ENCODE measurements at places on chromosomes 1 and 21. TPM values are rescaled to one million over a fixed set of nuclear protein-coding genes. Genes with fewer than 3 reads are reported as not detected.

- H3K27ac ChIP-seq, result no peak overlapping the region
- DNase-seq, result no peak
- no peaks in the 10 kb centered on the region for H3K36me3 ChIP-seq
Observed at GRCh38 chr1:27060891-27061290, 48.2 kb upstream of the TENT5B start.

DNA sequence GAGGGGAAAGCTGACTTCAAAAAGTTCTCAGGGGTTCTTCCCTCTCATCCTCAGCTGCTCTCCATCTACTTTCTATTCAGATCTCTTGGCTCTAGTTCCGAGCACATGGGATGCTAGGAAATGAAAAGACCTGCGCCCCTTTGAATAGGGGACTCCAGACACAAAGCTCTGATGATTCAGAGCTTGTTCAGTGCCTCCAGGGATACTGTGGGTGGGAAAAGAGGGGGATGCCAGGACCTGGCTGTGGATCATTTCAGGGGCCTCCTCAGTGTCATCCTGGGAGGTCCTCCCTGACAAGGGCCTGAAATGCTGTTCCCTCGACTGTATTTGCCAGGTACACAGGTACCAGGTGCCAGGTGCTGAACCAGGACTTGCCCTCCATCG lies 943 bp upstream of the KIAA0040 start:
- H3K27me3 ChIP-seq, result no peaks in the 10 kb centered on the region
- no peak overlapping the region for H3K4me3 ChIP-seq
- DNase-seq, result no peak

The CSF1 gene
- 82.8 TPM for total RNA-seq

The PKN2 gene
- 17.8 TPM for total RNA-seq

The SELP gene
- total RNA-seq, result 0.31 TPM

Data from CD8-positive, alpha-beta memory T cell (primary cell).